ENCODE measurements at places on chromosomes 1 and 21. TPM values are rescaled to one million over a fixed set of nuclear protein-coding genes. Genes with fewer than 3 reads are reported as not detected.

TFAP2E gene
- total RNA-seq: 0.47 TPM

EIF3I gene
- 273 TPM for total RNA-seq

CFHR4 gene
- total RNA-seq: not detected

EFCAB14 gene
- 41.4 TPM for total RNA-seq

GNAT2 gene
- total RNA-seq: not detected

ASCL5 gene
- total RNA-seq: 0.16 TPM

TSSK3 gene
- 1.2 TPM for total RNA-seq

Data from activated naive CD4-positive, alpha-beta T cell treated with anti-CD3 and anti-CD28 coated beads, Interleukin-2, amount 50 U/mL, for 72 hours (primary cell).